AG20443 (cell line): ENCODE measurements at places on chromosomes 7 and 10.

DNA sequence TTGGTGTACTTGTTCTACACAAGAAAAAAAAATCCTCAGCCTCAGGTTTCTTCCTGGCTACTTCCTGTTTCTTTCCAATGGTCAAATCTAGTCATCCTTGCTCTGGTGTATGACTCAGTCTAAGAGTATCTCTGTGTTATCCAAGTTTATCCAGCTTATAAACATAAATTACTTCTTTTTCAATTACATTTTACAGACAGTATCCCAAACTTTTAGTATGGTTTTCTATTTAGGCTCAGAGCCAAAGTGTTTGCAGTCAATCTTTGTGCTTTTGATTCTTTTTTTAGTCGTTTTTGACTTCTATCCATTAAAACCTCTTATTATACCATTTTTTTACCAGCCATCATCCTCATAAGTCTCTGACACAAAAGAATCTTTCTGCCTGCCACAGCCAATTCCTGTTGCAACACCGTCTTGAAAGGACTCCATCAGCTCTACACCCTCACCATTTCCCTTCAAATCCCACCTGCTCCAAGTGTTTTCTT is 294.6 kb downstream of the PTEN start:
- peak; percentile 75 for DNase-seq

GRCh38 chr7:29147821-29148220 is 1.5 kb upstream of the CPVL start:
- DNase-seq: no peak

GRCh38 chr7:35905555-35905954 is 104.7 kb downstream of the SEPTIN7 start:
- DNase-seq: no peak

GRCh38 chr7:45574416-45574668 is 174 bp downstream of the ADCY1 start:
- DNase-seq: no peak

GRCh38 chr10:95395947-95396449 is 105.2 kb upstream of the PDLIM1 start:
- DNase-seq: no peak

- DNase-seq: no peak
These were observed 6.1 kb upstream of the RBM17 start for GRCh38 chr10:6082496-6083395.

DNA sequence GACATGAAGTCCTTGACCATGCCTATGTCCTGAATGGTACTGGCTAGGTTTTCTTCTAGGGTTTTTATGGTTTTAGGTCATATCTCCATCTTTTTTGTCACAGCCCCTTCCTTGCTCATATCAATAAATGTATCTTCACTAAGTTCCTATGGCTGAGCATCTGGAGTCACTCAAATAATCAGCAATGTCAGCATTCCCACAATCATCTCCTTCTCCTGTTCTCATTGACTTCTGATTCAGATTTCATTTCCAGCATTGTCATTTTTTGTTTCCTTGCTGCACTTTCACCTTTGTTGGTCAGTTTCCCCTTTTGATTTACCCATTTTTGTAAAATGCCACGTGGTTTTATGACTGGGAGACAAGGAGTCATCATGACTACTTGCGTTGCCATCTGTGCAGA is 181.2 kb downstream of the BICC1 start:
- DNase-seq: no peak

DNA sequence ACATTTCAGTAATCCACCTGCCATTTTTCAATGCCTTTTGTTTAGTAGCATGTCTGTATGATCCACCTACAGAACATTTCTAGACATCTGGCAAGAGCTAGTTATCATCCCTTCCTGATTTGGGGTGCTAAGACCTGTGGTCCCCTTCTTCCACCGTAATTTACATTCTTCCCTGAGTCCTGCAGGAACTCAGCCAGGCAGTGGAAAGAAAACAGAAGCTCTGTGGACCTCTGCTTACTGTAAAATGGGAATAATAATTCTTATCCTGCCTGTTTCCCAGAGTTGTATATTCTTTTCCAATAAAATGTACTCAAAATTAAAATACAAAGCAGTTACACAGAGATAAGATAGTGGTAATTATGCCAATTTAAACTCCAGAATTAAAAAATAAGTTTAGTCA is 126.9 kb downstream of the TCF7L2 start:
- no peak for DNase-seq

DNA sequence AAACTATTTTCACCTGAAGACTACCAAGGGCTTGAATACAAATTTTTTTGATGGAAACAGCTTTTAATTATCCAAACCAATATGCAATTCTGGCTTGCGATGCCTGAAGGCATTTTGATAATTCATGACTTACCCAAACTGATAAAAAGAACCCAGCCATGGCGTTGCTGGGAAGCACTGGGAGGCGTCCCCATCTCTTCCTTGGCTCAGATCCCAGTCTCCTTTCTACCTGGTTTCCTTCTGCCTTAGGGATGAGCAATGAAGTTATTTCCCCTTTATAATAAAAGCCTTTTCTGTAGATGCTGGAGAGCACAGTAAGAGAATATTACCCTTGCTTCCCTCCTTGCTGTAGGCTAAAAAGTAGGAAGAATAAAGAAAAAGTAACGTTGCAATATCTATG is 129.1 kb upstream of the ANK3 start:
- DNase-seq: no peak

GRCh38 chr7:107659666-107660065 is 962 bp upstream of the SLC26A4 start:
- peak; percentile 48 for DNase-seq

GRCh38 chr10:129945064-129945463 is 19.0 kb downstream of the EBF3 start:
- DNase-seq: no peak

- no peak for DNase-seq
These were observed 2.0 kb downstream of the VOPP1 start for GRCh38 chr7:55570218-55570873.

- no peak for DNase-seq
These were observed 59.6 kb downstream of the NEURL1 start for GRCh38 chr10:103552856-103553742.

DNA sequence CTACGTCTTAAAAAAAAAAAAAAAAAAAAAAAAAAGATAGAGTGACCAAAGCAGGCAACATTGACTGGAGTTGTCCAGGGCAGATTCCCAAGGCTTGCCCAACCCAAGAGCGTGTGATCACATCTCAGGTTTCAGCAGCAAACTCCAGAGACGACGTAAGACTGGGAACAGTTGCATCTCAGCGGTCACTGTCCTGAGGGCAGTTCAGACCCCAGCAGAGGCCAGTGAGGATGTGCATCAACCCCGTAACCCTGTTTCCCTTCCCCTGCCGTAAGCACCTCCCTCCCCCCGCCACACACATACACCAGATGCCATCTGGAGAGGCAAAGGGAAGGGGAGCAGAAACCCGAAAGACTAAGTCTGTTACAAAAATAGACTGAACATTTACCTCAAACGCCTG is 19.3 kb upstream of the TOMM7 start:
- peak; percentile 86 for DNase-seq

GRCh38 chr7:69773535-69774225 is 175.4 kb downstream of the AUTS2 start:
- no peak for DNase-seq

- no peak for DNase-seq
These were observed 4.2 kb downstream of the CYTH3 start for GRCh38 chr7:6268023-6268900.

DNA sequence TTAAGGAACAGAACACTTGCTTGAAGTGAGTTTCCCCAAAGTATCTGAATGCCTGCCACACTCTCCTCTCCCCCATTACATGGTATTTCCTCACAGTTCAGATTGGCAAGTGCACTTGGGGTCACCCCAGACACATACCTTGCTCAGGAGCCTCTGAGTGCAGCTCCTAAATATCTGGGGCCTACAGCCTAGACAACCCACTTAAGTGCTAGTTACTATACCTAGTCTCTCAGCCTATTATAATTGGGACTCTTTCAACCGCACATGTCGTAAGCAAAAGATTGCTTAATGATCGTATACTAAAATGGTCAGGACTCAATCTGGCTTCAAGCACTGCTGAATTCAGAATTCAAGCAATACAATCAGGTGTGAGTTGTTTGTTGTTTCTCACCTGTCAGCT is 19.9 kb downstream of the TMEM176B start:
- DNase-seq: no peak

DNA sequence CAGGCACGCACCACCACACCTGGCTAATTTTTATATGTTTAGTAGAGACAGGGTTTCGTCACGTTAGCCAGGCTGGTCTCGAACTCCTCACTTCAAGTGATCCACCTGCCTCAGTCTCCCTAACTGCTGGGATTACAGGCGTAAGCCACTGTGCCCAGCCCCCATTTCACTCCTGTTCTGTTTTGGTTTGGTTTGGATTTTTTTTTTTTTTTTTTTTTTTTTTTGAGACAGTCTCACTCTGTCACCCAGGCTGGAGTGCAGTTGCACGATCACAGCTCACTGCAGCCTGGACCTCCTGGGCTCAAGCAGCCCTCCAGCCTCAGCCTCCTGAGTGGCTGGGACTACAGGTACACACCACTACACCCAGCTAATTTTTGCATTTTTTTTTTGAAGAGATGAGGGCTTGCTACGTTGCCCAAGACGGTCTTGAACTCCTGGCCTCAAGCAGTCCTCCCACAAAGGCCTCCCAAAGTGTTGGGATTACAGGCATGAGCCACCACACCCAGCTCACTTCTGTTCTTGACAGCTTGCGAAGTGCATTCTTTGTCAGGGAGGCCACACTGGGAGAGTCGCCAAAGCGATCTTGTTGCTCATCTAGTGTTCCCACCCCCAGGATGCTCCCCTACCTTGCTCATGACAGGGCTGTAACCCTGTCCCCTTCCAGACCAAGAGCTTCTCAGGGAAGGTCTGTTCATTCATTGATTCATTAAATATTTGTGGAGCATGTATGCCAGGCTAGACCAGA is 229.1 kb downstream of the CUX1 start:
- DNase-seq: no peak

DNA sequence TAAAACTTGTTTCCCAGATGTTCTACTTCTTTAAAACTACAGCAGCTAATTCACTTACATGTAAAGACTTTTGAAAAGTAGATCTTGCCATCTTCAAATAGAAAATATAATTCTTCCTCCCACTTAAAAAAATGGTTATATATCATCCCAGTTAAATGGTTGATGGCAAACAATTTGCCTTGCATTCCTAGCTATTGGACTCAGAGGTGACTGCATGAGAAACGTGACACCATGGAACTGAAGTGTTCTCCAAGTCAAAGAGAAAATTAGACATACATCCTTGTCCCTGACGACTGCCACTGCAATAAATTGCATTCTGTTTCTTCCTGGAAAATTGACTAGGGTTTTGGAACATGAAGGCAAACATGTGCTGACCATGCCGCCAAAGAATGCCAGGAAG is 95.0 kb upstream of the POM121L12 start:
- DNase-seq: no peak

DNA sequence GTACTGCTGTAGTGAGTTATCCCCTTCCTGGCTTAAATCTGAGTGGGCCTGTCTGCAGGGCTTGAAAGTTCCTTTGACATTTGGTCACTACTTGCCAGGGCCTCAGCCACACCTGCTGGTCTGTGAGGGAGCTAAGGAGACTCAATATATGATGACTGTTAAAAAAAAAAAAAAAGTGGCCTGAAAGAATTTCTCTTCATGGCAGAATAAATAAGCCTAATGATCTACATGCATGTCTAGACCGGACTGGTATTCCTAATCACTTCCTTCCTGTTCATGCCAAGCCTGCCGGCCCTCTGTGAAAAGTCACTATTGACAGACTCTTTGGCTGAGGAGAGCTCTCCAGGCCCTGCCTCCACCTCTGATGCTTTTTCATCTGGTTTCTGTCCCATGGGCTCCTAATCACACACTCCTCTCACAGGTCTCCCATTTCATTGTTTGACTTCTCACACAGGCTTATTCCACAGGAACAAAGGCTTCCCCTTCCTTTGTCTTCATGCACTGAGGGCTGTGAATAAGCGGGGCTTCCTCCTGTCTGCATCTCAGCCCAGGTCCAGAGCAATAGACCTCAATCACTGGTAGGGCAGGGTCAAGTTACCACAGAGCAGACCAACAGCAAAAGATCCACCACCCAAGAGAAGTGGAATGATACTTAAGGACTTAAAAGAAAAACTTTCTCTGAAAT is 99.1 kb upstream of the SEC61G start:
- no peak for DNase-seq

DNA sequence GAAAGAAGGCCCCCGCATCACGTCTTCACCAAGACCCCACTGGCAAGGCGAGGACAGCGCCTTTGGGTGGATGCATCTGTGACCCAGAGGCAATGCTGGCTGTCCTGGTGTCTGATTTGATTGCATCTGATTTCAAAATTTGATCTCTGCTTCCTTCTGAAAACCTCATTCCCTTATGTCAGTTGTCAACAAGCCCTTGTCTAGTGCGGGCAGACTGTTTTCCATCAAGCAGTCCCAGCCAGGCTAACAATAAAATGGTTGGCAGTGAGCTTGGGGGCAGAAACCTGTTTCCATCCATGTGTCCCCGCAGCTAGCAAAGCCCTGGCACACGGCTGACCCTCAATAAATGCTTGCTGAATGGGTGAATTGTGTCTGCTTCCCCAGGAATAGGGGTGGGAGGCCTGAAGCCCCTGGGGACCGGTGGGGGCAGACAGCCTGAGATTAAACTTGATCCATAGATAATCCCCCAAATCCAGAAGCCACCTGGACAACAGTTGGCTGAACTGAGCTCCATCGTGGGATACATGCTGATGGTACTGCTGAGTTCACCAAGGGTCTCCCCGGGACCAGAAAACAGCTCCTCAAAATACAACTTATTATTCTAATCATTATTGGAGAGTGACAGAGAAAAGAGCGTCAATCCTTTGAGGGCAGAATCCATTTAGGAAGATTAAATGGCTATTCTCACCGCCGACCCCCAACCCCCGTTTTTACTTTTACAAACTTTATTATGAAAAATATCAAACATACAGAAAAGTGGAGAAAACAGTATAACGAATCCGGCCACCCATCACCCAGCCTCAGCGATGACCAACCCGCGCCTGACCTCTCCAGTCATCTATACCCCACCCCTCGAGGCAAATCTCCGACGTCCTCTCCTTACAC is 912 bp upstream of the DUSP5 start:
- DNase-seq: no peak

DNA sequence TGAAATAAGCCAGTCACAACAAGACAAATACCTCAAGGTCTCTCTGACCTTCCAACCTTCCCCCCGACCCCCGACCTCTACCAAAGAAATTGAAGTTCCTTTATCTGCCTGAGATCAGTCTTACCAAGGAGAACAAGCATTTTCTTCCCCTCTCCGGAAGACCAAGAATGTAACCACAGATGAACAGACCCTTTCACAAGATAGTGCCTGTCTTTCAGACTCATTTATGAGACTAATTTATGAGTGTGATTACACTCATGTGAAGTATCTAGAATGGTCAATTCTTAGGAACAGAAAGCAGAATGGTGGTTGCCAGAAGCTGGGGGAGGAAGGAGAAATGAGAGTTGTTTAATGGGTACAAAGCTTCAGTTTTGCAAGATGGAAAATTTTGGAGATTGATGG is 108.9 kb upstream of the MKLN1 start:
- no peak for DNase-seq

GRCh38 chr7:801940-802381 is 30.3 kb upstream of the SUN1 start:
- peak; percentile 61 for DNase-seq

- peak; percentile 45 for DNase-seq
These were observed 45.0 kb upstream of the STK17A start for GRCh38 chr7:43537765-43538403.
